GM19239 (cell line): ENCODE measurements at places on chromosomes 1 and 21.

- no peak for DNase-seq
Observed at GRCh38 chr1:54475357-54475881, 69.2 kb upstream of the SSBP3 start.

- DNase-seq, result no peak
Observed at GRCh38 chr1:84571150-84571535, 3.1 kb downstream of the CTBS start.

- DNase-seq, result no peak
Observed at GRCh38 chr1:59367301-59368007, 70.6 kb downstream of the FGGY start.

- no peak for DNase-seq
Observed at GRCh38 chr1:12340544-12340930, 110.7 kb downstream of the VPS13D start.

GRCh38 chr1:61320575-61320974, 238.2 kb downstream of the NFIA start:
- no peak for DNase-seq

DNA sequence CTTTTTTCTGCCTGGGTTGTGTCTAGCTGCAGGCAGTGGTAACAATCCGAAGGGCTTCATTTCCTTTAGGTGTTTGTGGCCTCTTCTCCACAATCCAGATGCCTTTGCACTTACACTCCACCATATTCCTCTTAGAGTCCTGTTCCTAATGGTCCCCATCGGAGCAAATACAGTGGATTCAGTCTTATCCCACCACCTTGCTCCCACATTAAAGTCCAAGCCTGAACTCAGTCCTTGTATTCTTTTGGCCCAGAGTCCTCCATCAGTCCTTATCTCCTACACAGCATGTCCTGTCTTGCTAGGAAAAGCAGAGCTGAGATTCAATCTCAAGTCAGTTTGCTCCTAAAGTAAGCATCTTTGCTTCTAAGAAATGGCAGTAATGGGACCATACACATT, 8.8 kb downstream of the CYP2J2 start:
- no peak for DNase-seq

- no peak for DNase-seq
Observed at GRCh38 chr1:88655685-88656299, 28.3 kb upstream of the PKN2 start.

- DNase-seq, result peak; percentile 68
Observed at GRCh38 chr1:38028105-38028591, 15.6 kb downstream of the UTP11 start.

DNA sequence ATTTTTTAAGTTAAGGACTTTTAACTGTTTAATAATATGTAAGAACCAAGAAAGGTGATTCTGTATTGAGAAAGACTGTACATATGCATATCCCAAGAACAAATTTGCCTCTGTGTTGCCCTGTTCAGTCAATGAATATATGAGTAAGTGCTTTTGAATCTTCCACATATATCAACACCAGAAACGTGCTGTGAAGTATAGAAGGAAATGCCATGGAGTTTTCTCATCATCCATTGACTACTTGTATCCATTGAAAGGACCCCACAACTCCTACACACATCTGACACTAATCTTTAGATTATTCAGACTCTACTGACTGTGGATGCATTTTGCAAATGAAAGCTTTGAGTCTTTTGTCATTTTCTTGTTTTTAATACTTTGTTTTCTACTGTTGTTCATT, 366.9 kb downstream of the S1PR1 start:
- DNase-seq, result no peak

- DNase-seq, result no peak
Observed at GRCh38 chr1:244236101-244236500, 185.0 kb downstream of the ZBTB18 start.

- no peak for DNase-seq
Observed at GRCh38 chr1:228375578-228376261, 30.9 kb downstream of the TRIM11 start.

DNA sequence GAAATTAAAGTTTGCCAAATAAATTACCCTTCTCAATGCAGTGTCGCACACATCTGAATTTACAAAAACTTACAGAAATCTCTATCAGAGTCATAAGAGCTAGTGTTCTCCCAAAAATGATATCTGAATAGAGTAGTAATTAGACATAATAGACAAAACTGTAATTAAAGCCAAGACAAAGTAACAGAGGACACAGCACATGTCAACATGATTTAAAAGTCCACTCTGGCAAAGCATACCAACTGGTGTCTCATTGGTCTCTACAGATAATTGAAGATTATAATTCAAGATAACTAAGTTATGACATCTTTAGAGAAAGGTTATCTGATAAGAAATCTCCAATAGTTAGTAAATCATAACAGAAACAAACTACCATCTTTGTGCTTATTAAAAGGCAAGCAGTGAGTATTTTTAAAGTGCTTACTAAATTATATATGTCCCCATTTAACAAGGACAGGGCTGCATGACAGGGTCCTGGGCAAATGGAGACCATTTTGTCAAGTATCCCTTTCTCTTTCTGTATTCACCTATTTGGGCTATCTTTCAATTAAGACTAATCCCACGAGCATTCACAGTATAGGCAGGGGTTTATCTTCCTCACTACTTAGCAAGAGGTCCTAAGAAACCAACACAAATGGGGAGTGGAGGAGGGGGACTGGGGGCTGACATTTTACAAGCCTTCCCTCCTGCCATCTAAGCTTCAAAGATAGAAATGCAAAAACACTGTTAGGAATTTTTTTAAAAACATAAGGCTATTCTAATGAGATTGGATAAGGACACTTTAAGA, 26.0 kb downstream of the PTP4A2 start:
- no peak for DNase-seq

DNA sequence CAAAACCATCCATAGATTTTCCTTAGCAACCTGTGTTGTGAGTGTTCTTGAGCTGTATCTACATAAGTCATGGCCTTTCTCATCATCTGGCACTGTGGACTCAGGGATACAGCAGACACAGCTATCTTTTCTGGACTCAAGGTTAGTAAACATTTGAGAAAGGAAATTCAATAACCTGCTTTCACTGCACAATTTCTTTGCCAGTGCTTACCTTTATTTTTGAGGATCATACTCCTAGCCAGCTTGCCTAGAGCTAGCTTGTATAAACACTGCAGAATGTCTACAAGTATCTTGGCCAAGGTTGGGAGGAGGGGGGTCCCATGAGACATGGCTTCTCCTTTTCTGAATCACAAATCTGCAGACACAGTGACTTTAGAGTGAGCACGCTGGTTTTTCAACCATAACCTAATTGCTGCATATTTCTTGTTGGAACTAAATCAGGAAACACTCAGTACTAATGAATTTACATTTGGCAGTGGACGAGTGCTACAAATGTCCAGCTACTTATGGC, 27.2 kb downstream of the ADAMTS5 start:
- DNase-seq, result no peak

DNA sequence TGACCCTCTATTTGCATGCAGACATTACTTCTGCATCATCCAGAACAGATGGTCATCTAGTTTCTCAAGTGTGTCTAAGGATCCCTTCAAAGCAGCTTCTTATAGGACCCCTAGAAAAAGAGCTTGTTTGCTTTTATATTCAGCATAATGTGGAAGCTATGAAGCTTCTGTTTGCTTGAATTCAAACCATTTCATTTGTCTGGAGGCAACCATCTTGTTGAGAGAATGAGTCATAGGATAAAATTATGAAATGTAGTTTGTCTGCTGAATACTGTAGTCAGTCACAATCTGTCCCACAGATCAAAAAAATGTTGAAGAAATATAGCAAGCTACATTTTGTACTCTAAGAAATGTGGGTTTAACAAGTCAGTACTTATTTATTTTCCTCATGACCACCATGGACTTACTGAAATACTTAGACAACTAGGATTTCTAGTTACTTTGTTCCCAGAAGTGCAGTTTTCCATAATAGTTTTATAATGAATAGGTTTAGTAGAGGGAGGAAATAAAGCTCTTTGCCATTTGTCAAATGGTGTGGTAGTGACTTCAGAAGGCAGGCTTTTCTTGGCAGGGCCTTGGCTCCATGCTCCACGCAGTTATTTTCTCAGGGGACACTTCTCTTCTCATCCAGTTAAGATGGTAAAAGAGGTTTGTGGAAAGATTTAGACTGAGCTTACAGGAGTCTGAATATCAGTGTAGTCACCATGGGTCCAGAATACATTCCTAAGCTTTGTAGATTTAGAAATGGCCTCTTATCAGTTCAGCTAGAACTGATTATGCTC, 74.8 kb upstream of the DEPDC1 start:
- no peak for DNase-seq

DNA sequence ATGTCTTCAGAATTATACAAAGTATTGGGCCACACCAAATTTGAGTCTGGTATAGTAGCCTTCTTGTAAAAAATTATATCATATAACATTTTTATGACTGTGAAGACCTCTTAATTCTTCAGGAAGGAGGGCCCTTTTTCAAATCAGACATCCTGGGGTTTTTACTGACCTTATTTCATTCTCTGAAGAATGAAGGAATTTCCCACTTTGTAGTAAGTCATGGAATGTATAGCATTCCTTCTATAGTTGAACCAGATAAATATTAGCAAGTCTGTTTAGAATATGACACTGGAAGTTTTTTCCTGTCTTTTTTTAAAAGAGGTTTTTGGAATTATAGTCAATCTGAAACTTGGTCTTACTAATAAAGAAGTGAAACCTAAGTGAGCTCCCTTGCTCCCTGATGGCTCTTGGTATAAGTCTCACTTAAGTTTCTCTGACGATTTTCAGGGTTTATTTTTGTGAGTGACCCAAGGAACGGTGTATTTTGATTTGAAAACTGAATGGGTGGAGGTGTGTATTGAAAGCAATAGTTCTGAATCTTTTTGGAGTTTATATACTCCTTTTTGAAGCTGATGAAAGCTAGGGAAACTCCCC, 23.7 kb downstream of the SNX27 start:
- no peak for DNase-seq

GRCh38 chr1:116971965-116972673, 29.4 kb upstream of the CD101 start:
- DNase-seq, result no peak

GRCh38 chr1:74771913-74772515, 39.1 kb downstream of the TYW3 start:
- no peak for DNase-seq

DNA sequence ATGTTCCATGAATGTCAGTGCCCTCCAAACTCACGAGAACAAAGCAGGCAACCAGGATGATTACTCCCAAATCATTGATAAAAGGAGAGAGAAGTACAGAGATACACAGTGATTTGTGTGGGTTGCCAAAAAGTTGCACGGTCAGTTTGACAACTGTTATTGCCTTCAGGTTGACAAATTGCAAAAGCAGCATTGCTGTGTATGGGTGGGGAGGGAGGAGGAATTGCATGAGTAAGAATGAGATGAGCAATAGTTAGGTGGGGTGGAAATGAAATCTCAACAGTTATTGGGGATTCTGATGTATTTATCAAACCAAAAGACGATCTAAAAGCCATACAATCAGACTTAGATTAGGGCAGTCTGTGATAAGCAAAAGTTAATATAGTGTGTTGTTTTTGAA, 93.7 kb downstream of the NTMT2 start:
- DNase-seq, result no peak

DNA sequence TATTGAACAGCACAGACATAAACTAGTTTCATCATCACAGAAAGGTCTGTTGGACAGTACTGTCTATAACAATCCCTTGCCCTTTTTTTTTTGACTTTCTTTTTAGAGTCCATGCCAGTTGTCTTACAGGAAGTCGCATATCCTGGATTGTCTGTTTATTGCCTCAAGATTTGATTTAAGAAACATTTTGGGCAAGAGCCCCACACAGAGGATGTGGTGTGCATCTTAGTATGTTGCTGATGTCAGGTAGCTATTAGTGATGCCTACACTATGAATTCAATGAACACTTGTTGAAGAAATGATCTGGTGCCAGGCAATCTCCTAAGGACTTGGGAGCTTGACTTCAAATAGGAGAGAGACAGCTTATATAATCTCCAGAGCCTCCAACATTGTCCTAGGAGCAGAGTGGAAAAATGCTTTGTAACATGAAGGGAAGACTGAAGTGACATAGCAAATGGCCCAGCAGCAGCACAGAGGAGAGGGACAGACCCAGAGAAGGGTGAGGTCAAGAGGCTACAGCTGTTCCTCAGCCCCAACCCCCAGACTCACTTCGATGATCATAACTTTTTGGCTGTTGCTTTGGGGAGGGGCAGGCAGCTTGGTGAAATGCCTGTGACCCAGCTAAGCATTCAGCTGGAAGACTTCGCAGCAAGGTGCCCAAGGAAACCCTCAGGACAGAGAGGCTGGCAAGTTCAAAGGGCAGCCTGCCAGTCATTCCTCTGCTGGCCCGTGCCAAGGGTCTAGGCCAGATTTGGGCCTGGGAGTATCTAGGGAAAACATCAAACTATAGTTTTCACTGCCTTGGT, 7.5 kb upstream of the RAB29 start:
- DNase-seq, result no peak

DNA sequence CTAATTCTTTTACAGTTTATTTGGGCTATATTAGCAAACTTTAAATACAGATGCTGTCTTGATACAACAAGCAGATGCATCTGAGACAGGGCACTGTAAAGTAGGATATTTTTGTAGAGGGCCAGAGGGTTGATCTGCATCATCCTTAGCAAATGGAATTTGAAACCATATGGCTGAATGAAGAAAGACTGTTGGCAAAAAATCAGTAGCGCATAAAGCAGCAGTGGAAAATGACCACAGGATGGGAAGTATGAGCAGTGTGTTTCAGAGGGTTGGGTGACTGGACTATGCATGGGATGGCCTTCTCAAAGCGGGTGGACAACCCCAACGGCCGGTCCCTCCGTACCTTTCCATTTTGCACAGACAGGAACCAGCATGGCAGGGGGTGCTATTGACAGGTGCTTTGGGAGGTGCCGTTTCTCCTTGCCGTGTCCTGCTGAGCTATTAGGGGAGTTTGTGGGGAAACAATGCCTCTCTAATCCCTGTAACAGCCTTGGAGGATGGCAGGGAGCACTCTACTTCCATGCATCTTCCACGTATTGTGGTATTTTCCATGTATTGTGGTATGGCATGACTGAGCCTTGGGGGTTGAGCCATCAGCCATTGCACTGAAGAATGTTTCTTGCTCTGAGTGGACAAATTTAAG, 5.9 kb downstream of the LRRC8B start:
- no peak for DNase-seq

- DNase-seq, result no peak
Observed at GRCh38 chr1:61055110-61055614, 27.2 kb upstream of the NFIA start.

GRCh38 chr1:187001198-187001889, 172.6 kb downstream of the PLA2G4A start:
- no peak for DNase-seq

DNA sequence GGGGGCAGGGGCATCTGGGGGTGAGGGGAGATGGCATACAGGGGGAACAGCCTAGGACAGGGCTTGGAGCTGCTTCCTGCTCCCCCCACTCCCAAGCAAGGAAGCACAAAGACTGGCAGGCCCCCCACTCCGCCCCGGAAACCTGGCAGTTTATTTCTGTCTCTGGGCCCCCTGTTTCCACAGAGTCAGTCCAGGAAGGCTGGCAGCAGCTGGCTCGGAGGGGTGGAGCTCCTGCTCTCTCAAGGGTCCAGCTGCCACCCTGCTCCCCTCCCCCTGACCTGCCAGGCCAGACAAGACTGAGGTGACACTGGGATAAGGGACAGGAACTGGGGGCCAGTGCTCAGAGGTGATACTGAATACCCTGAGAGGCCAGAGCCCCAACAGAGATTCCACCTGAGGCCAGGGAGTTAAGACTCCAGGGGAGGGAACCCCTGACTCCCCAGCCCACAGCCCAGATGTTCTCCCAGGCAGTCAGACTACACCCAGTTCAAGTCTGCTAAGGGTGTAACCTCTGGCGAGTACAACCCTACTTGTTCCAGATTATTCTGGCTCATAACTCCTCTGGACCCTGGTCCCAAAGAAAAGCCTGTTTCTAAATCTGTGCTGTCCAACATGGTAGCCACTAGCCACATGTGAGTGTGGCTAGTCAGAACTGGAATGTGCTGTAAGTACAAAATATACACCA, 26.3 kb downstream of the AHDC1 start:
- DNase-seq, result no peak
